Caco-2 (cell line): ENCODE measurements at places on chromosomes 7 and 10.

DNA sequence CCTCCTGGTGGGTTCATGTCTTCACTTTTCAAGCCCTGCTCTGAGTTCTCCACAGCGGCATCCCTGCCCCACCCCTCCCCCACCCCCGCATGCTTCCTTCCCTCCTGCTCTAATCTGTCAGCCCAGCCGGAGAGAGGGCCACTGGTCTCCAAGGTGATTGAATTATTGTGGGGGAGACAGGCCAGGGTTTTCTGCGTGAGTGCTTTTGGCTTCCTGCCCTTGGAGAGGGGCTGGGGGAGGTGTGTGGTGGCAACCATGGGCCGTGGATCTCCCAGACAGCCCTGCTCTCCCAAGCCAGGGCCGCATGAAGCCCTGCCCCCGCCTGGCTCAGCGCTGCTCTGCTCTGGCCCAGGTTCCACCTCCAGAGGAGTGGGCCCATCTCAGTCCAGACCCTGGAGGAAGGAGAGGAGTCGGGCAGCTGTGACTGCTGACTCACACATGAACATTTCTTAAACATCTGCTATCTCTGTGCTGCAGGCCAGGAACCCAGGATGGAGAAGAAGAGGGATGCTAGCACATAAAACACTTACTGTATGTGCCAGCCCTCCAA, 109.9 kb downstream of the ZMIZ1 start:
- DNase-seq, result no peak

GRCh38 chr10:45438466-45439090, 64.6 kb downstream of the ALOX5 start:
- DNase-seq, result no peak

DNA sequence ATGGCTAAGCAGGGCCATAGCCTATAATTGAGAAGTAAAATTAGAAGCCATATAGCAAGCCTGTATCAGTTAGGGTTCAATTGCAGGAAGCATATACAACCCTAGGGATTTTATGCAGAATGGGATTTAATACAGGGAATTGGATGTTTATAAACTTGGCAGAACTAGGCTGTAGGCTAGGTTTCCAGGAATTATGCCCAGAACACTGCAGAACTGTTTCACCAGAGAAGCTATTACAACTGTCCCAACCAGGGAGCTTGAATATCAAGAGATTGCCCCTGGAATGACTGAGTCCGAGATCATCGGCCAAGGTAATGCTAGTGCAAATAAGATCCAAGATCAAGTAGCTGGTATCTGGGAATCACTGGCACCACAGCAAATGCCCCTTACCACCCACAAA, 64.0 kb downstream of the PRR15 start:
- DNase-seq, result no peak

DNA sequence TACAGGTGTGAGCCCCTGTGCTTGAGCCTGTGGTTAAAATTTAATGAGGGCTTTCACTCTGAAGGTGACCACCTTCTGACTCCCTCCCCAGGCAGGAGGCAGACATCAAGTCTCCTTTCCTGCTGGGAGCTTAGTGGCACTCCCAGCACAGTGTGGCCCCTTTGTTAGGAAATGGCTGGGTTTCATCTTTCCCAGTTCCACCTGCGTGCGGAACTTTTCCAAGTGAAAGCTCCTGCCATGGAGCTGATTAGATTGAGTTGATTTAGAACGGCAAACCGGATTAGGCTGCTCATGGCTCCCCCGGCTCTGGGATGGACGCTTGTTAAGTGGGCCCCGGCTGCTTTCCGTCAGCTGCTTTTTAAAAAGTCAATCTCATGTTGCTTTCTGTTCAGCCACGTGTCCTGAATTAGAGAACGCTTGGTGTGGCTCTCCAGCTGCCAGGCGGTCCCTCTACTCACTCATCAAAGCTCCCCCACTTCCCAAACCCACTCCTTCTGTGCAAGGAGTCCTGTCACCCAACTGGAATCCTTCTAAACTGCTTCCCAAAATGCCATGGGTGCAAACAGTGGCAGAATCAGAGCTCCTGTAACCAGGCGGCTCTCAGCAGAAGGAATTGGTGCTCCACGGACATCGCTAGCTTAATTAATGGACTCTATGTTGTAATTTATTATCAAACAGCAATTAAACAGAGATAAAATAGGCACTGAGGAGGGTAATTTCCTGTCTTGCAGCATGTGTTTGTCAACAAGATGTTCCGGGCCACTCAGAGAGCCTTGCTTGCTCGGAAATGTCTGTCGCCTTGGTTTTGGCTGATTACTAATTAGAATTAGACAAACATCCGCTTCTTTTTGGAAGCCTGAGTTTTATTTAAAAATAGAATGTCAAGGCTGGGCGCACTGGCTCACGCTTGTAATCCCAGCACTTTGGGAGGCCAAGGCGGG, 551.2 kb downstream of the GALNT17 start:
- DNase-seq, result no peak

DNA sequence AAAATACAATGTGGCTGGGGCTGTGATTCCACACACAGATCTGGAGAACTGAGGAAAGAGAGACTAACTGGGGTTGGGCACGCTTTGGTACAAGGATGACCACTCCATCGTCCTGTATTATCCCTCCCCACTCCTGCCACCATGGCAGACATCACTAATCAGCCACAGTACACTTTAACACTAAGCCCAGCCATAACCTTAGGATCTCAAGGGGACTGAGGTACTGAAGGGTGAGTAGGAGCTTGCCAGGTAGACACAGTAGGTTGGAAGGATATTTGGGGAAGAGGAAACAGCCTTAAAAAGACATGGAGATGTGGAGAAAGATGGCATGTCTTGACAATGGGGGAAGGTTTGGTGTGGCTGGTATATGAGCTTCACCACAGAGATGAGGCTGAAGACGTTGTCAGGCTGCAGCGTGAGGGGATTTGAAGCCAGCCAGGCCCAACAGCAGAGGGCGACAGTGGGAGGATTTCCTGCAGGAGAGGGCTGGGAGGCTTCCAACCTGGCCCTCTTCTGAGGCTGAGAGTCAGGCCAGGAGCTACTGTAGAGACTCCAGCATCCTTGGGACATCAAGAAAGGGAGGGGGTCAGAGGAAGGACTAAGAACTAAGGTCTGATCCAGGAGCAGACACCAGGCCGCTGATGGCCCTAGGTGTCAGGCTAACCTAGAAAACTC, 58.6 kb upstream of the COL13A1 start:
- no peak for DNase-seq

- no peak for DNase-seq
These were observed 835 bp downstream of the COMMD3 start for GRCh38 chr10:22317076-22317370.

GRCh38 chr7:21508538-21508937, 34.3 kb upstream of the DNAH11 start:
- DNase-seq, result no peak

DNA sequence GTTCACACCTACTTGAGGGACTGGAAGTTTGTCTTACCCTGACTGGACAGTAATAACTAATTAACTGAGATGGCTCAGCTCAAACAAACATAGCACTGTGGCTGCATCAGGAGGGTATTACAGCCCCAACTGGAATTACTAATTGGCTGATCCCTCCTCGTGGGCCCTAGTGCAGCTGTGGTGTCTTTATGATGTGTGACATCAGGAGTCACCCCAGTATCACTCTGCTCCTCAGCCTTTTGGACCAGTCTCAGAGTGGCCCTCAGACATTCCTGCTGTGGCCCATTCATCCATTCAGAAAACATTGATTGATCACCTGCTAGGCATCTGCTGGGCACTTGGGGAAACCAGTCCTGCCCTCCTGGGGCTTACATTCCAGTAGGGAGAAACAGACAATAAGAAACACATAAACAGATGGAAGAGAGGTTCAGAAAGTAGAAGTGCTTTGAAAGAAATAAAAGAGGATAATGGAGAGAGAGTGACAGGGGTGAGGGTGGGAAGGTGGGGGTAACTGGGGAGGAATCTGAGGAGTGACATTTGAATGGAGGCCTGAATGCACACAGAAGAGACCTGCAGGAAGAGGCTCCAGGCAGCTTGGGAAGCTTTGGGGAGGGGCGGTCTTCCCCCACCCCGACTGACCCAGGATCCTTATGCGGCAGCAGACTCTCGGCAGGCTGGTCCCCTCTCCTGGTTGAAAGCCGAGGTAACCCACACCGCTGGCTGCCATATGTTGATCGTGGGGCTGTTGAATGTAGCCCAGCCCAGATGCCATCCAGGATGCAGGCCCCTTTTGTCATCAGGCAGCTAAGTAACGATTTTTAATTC, 113.1 kb downstream of the C10orf105 start:
- no peak for DNase-seq

GRCh38 chr7:84387595-84387994, 193.0 kb upstream of the SEMA3A start:
- DNase-seq, result no peak
